ENCODE measurements at places on chromosomes 3 and 15. TPM values are rescaled to one million over a fixed set of nuclear protein-coding genes. Genes with fewer than 3 reads are reported as not detected.
A peak's percentile ranks its signal among the peaks of the same experiment; 100 is the strongest.

The SLC51A gene
- not detected for total RNA-seq

GRCh38 chr3:146162561-146162960, 1.6 kb upstream of the PLOD2 start:
- peaks cover 79% of the 10 kb centered on the region for H3K4me1 ChIP-seq
- peak overlapping the region; percentile 92 for H3K27ac ChIP-seq
- H3K4me3 ChIP-seq: peak overlapping the region; percentile 96

- H3K27ac ChIP-seq: no peak overlapping the region
- H3K27me3 ChIP-seq: no peaks in the 10 kb centered on the region
- peaks cover 37% of the 10 kb centered on the region for H3K4me1 ChIP-seq
These were observed 511.2 kb downstream of the MECOM start for GRCh38 chr3:169152319-169152718.

- H3K4me1 ChIP-seq: peaks cover 63% of the 10 kb centered on the region
- peak; percentile 24 for DNase-seq
- H3K27me3 ChIP-seq: peaks cover 2% of the 10 kb centered on the region
- H3K36me3 ChIP-seq: peaks cover 17% of the 10 kb centered on the region
These were observed 26.3 kb downstream of the TLNRD1 start for GRCh38 chr15:81026836-81027599.

The PPP1R2 gene
- total RNA-seq: 41.1 TPM

The SLCO3A1 gene
- total RNA-seq: 5.1 TPM

- H3K4me1 ChIP-seq: no peaks in the 10 kb centered on the region
- H3K36me3 ChIP-seq: no peaks in the 10 kb centered on the region
- no peak overlapping the region for H3K4me3 ChIP-seq
- DNase-seq: no peak
These were observed 163.8 kb downstream of the LSAMP start for GRCh38 chr3:116281313-116282143.

- H3K27me3 ChIP-seq: peaks cover 2% of the 10 kb centered on the region
- no peak for DNase-seq
- H3K4me1 ChIP-seq: no peaks in the 10 kb centered on the region
- H3K4me3 ChIP-seq: no peak overlapping the region
- H3K36me3 ChIP-seq: no peaks in the 10 kb centered on the region
These were observed 93.0 kb upstream of the WNT7A start for GRCh38 chr3:13972679-13973379.

The ECE2 gene
- total RNA-seq: not detected

The GRM7 gene
- not detected for total RNA-seq

- DNase-seq: no peak
- H3K27ac ChIP-seq: peak overlapping the region; percentile 58
- H3K4me1 ChIP-seq: peaks cover 55% of the 10 kb centered on the region
These were observed 3.5 kb downstream of the SMAD6 start for GRCh38 chr15:66705277-66706146.

The SEMA4B gene
- total RNA-seq: 6.2 TPM

The C2CD4B gene
- total RNA-seq: not detected

DNA sequence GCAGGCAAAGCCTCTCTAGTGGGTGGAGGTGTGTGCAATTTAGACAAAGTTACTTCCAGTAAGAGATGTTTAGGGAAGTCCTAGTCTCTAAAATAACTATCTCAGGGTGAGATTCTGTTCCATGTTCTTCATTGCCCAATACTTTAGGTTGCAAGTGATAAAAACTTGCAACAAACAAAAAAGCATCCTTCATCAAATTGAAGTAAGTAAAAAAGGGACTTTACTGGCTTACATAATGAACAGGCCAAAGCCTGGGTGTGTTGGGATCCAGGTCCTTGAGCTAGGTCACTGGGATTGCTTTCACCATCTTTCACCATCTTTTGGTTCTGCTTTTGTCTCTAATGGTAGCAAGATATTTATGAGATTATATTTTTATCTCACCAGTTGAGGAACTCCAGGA, 38.3 kb downstream of the CX3CR1 start:
- H3K36me3 ChIP-seq: no peaks in the 10 kb centered on the region
- peaks cover 5% of the 10 kb centered on the region for H3K4me1 ChIP-seq
- peaks cover 46% of the 10 kb centered on the region for H3K27me3 ChIP-seq

DNA sequence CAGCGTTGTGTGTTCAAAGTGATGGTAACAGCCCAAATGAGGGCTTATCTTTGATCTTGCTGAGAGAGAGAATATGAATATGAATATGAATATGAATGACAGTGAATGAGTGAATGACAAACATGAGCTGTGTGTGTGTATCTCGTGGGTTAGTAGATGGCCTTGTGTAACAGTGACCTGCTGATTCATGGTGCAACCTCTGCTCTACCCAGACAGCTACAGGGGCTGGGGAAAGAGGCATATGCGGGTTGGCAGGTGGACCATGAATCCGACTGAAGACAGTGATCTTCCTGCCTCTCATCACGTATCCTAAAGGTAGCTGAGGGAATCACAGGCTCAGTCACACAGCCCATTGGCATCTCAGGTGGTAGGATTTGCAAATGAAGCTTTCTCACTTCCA, 58.2 kb downstream of the CHDH start:
- no peak overlapping the region for H3K27ac ChIP-seq
- no peak for DNase-seq
- H3K27me3 ChIP-seq: peaks cover 16% of the 10 kb centered on the region

GRCh38 chr3:105598042-105598796, 231.5 kb downstream of the ALCAM start:
- H3K36me3 ChIP-seq: peaks cover 29% of the 10 kb centered on the region
- peak; percentile 94 for DNase-seq
- peaks cover 73% of the 10 kb centered on the region for H3K4me1 ChIP-seq
- H3K27me3 ChIP-seq: peaks cover 1% of the 10 kb centered on the region
- peak overlapping the region; percentile 83 for H3K27ac ChIP-seq
- peak overlapping the region; percentile 39 for H3K4me3 ChIP-seq

DNA sequence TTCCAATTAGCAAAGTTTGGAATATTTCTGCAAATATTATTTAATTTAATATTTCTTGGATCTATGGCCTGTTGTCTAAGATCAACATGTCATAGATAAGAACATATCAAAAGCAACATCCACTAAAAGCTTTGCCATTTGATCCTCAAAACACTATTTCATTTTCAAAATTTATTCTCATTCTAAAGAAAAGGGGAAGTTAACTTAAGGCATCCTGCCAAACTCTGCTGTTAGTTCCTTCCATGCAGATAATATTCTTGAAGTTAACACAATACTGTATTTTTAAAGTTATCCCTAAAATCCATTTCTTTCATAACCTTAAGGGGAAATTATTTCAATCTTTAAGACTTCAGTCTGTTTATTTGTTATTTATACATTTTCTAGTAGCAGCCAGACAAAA, 28.2 kb upstream of the GBE1 start:
- H3K27me3 ChIP-seq: peaks cover 4% of the 10 kb centered on the region
- no peak overlapping the region for H3K4me3 ChIP-seq
- DNase-seq: no peak

DNA sequence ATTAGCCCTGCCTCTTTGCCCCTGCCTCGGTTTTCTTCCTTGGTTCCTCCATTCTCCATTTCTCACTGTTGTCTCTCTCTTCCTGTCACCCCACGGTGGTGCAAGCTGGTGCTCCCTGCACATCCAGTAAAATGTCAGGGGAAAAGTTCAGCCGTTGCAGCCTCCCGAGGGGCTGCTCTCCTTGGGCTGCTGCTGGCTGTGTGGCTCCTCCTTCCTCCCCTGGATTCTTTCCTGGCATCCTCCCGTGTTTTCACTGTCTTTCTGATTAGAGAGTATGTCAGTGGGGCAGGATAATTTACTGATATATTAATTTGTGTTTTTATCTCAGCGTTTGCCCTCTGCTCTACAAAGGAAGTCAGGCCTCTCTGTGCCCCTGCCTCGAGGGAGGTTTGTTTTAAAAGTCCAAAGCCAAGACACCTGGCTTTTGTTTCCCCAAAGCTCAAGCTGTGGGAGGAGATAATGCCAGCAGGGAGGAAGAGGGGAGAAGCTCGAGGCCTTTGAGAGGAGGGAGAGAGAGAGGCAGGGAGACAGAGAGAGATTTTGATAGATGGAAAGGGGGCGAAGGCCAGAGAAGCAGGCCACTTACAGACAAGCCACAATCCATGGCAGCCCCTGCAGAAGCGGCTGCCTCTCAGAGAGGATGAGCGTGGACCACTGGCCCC, 150.3 kb upstream of the NR2F2 start:
- no peak overlapping the region for H3K4me3 ChIP-seq
- H3K27ac ChIP-seq: no peak overlapping the region
- no peak for DNase-seq
- peaks cover 2% of the 10 kb centered on the region for H3K27me3 ChIP-seq
- H3K36me3 ChIP-seq: no peaks in the 10 kb centered on the region

The SOX2 gene
- not detected for total RNA-seq

The LOXL1 gene
- total RNA-seq: 259 TPM
